ENCODE measurements at places on chromosomes 6 and 20.

- DNase-seq = no peak
These were observed 61.8 kb downstream of the CTNNBL1 start for GRCh38 chr20:37755665-37756064.

- DNase-seq = no peak
These were observed 90.0 kb downstream of the CENPW start for GRCh38 chr6:126429866-126430265.

DNA sequence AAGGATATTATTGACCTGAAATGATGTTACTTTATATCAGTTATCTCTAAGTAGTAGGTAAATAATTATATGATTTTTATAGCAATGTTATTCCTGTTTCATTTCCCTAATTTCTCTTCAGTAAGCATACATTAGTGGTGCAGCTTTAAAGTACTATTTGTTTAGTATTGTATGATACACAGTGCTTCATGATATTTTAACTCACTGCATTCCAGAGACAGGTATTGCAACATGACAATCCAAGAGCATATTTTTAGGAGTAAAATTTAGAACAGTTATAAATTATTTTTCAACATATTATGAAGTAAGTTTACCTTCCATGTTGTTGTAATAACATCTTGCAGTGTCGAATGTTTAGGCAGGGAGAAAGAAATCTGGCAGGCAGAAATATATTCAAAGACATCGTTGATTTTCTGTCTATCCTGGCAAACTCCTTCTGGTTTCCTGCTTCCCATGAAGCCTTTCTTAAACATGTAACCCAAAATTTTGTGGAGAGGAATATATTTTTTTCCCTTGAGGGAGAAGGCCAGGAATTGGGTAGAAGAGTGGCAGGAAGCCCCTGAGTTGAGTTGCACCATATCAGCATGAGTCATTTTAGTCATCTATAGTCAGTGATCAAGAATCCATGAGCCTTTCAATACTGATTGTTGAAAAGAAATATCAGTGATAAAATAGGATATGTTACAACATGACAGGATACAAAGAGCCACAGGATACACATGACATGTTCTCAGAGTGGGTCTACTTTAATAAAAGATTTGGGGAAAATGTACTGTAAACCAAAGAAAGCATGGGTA is 29.0 kb upstream of the PTCHD4 start:
- peak; percentile 48 for DNase-seq

DNA sequence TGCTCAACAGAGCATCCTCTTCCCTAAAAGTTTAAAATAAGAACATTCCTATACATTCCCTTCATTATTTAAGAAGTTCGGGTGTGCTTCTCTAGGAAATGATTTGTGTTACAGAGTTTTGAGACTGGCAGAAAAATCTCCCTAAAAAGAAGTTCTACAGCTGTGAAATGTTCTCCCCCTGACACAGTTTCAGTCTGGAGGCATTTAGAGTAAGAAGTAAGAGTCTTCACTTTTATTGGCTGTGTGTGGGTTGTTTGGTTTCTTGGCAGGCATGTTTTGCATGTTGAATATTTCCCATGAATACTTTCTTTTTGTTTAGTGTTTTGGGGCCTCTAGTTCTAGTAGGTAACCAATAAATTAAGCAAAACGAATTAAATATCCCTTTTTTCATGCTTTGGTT is 195.9 kb downstream of the TENT5A start:
- DNase-seq = no peak

GRCh38 chr6:74074645-74075044 is 378.6 kb downstream of the CD109 start:
- no peak for DNase-seq

DNA sequence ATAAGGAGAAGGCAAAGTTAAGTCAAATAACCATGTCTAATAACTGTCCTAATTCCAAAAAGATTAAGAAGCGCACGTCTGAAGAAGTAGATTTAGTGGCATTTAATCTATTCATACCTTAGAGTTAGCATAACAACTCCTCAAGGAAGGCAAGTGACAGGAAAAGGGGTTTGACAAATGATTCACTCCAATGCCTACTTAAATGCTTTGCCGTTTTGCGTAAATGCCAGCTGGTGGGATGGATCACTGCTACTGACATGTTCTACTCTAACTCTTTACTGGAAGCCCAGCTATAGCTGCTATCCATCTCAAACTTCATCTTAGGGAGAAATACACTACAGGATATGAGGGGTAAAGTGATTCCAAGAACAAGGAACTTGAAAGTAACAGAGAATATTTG is 347.3 kb upstream of the RUNX2 start:
- no peak for DNase-seq

GRCh38 chr6:129753422-129753821 is 43.4 kb upstream of the ARHGAP18 start:
- no peak for DNase-seq

GRCh38 chr6:94270091-94270948 is 851.0 kb upstream of the EPHA7 start:
- DNase-seq = no peak

GRCh38 chr20:60690771-60691170 is 561.3 kb upstream of the CDH4 start:
- no peak for DNase-seq

DNA sequence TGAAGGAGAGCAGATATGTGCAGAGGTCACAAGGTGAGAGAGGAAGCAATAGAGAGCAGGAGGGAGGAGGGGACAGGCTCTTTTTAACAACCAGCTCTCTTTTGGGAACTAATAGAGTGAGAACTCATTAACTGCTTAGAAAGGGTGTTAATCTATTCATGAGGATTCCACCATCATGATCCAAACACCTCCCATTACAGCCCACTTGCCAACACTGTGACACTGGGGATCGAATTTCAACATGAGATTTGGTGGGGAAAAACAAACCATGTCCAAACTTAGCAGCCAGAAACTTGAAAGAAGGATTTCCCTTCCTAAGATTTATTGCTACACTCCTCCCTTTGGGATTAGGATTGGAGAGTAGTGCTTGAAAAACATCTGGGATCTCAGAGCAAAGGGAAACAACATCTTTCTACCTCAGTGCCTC is 135.5 kb upstream of the PLCB4 start:
- no peak for DNase-seq

DNA sequence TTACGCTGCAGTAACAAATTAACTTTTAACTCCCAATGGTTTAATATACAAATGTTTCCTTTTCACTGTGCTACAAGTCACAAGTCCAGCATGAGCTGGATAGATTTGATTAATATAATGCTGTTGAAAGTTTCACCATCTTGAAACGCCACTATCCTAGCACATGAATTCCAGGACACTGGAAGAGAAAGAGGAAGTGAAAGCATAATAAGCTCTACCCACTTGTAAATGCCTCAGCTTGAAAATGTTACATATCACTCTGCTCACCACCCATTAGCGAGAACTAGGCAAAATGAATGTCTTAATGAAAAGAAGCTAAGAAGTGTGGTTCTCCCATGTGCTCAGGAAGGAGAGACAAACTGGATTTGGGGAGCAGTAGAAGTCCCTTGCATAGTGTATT is 46.9 kb downstream of the PCSK2 start:
- no peak for DNase-seq

DNA sequence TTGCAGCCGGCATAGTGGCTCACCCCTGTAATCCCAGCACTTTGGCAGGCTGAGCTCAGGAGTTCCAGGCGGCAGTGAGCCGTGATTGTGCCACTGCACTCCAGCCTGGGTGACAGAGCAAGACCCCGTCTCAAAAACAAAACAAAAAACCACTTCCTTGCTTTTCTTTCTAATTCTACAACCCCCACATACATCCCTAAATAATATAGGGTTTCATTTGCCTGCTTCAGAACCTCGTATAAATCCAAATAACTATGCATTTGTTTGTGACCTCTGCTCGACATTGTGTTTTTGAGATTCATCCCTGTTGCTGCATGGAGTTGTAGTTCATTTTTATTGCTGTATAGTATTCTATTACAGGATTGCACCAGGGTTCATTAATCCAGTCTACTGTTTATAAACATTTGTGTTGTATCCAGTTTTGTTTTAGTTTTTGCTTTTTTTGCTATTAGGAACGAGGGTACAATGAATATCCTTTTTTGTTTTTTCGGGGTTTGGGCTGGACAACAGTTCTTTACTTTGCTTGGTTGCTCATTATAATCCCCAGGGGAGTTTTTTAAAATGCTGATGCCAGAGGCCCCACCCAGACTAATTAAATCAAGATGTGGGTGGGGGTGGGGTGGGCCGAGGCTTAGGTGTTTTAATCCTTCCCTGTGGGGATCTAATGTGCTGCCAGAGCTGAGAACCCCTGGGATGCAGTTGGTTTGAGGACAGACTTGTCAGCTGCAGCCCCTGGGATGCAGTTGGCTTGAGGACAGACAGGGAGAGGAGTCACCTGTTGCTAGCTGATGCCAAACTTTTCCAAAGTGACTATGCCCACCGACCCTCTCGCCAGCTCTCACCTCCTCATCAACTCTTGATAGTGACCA is 2.4 kb upstream of the SNAI1 start:
- DNase-seq = no peak

Measured in HS-5 (cell line).